ENCODE measurements at places on chromosomes 4 and X.

DNA sequence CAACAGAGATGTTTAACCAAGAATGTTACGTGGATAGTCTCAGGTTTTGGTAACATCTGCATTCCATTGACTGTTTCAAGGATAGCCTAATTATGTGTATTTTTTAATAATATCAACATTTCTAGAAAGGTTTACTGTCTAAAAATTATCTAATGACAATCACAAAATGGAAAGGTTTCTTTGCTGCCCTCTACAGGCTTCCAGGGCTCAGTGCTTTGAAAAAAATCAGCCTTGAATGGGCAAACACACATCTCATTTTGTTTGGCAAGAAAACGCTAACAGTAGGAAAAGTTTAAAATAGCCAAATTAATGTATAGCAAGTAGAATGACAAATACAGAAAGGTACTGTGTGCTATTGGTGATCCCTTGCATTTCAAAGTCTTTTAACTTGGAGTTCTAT is 223.4 kb upstream of the PRPS2 start:
- no peak for DNase-seq

GRCh38 chr4:1494416-1495315 is 88.4 kb upstream of the NKX1-1 start:
- DNase-seq, result no peak

- no peak for DNase-seq
Observed at GRCh38 chr4:74189331-74190043, 31.6 kb downstream of the MTHFD2L start.

DNA sequence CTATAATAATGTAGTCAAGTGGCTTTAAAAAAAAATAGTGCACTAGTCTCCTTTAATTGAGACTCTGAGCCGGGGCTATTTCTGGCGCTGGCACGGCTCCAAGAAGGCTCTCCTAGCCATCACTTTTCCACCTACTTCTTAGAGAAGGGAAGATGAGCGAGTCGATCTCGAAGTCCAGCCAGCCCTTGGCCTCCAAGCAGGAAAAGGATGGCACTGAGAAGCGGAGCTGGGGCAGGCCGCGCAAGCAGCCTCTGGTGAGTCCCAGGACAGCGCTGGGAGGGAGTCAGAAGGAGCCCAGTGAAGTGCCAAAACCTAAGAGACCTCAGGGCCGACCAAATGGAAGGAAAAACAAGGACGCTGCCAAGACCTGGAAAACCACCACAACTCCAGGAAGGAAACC is 531.9 kb downstream of the MAGEB5 start:
- no peak for DNase-seq

GRCh38 chrX:146755214-146755613 is 54.4 kb upstream of the CXorf51B start:
- DNase-seq, result no peak

All from nucleus accumbens (tissue), 56 donors.